ENCODE measurements at places on chromosomes 7 and 10.

DNA sequence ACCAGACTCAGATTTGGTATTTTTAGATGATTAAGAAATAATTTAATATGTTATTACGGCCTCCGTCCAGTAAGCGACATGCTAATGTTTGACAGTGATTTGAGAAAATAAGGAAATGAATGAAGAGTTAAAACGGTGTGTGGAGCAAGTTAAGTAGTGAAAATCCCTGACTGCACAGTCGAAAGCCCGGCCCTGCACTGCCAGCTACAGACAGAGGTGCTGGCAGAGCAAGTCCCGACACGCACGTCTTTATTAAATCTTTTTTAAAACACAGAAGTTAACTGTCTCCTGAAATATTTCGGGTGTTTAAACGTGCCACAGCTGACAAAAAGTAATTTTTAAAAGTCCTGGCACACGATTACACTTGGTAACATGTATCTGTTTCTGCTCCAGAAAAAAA lies 293.4 kb upstream of the RNF32 start:
- DNase-seq: no peak

DNA sequence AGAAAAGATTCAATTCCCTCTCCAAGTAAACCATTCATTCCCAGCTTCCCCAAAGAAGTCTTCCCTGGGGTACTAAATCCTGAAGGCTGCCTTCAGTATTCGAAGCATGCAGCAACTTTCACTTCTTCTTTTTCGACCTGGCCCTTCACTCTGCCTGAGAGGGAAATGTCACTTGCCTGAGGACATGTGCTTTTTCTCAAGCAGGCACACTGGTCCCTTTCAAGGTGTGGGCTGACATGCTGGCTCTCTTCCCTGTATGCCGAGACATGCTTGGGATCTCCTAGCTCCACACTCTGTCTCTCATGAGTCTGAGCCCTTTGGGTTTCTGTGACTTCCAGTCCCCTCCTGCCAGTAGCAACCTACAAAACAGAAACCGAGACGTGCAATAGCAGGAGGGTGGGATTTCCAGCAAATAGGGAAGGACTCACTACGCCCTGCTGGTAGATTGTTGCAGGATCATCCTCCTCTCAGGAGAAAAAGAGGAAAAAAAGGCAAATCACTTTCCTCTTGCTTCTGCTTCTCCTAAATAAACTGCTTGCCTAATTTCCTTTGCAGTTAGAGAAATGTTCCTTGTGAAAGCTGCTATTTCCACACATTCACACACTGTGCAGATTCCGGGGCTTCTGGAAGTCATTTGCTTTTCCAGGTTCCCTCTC lies 33.5 kb downstream of the FIGNL1 start:
- DNase-seq: no peak

- DNase-seq: no peak
Measured at GRCh38 chr7:24920451-24921361, 59.3 kb downstream of the OSBPL3 start.

- no peak for DNase-seq
Measured at GRCh38 chr10:86870679-86871078, 86.7 kb downstream of the MMRN2 start.

DNA sequence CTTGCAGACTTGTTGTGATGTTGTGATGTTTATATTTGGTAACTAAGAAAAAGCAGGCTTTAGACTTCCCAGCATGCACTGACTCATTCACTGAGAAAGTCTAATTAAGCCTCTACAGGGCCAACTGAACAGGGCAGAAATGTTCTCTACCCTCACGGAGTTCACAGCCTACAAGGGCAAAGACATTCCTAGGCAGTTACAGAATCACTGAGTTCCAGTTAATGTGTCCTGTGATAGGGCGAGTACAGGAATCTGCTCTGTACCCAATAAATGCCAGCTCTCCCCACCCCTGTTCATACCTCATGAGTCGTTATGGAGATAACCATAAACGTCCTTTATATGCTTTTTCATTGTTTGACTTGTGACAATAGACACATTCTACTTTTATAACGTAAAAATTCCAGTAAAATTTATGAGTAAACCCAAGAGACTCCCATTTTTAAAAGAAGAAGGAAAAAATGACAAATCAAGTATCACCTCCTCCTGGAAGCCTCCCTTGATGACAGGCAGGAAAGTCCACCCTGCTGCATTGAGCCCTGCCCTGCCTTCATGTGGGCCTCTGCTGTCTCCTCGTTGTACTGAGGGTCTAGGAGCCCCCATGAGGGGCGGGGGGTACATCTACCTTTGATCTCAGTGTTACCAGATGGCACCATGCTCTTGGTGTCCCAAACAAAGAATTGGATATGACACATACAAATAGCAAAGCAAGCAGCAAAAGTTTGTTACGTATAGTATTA lies 14.3 kb downstream of the MUC12 start:
- no peak for DNase-seq

DNA sequence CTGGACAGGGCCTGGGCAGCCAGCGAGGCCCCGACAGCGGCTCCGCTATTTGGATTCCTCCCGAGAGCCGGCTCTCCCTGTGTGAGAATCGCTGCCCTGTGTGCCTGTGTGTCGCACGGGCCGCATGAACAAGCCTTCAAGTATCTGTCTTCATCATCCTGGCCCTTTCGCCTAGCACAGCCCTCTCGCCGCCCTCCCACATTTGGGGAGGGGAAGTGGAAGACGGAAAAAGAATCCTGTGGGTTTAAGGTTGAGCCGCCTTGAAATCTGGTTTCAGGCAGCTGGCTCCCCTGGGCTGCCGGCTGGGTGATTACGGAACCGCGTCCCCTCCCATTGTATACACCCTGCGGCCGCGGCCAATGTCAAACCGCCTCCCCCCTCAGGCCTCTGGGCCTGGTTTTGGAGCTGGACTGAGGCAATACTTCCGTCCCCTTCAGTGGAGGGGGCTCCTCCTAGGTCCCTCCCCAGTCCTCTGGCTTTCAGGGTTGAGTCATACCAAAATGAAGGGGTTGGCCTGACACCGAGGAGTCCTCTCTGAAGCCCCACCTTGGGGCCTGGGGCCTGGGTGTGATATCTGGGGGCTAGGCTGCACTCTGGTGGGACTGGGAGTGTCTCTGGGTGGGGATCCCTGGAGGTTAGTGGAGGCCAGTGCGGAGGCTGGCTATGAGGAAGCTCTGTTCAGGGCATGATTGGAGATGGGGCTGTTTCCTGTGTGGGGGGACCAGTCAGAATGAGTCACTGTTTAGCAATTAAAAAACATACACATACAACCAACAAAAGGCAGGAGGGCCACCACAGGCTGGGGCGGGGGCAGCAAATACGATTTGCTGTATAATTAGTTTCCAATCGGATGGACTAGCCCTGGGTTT lies 1.7 kb downstream of the TRIM8 start:
- DNase-seq: peak; percentile 90

DNA sequence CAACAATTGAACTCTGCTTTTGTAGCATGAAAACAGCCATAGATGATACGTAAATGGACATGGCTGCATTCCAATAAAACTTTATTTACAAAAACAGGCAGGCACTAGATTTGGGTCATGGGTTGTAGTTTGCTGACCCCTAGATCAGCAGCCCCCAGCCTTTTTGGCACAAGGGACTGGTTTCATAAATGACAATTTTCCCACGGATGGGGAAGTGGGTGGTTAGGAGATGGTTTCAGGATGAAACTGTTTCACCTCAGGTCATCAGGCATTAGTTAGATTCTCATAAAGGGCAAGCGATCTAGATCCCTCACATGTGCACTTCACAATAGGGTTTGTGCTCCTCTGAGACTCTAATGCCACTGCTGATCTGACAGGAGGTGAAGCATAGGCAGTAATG lies 16.5 kb upstream of the ANK3 start:
- no peak for DNase-seq

DNA sequence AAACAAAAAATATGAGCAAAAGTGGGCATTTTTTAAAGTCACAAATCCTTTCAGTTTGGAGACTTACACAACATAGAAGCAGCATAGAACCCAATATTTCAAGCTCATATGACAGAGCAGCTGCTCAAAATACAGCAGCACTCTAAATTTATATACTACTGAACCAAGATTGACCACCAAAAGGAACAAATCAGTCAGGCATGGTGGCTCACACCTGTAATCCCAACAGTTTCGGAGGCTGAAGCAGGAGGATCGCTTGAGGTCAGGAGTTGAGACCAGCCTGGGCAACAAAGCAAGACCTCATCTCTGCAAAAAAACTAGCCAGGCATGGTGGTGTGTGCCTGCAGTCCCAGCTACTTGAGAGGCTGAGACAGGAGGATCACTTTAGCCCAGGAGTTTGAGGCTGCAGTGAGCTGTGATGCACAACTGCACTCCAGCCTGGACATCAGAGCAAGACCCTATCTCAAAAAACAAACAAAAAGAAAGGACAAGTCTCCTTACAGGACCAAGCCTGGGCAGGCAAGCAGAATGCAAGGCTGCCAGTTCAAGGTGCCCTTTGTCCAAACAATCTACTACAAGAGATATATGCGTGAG lies 40.0 kb downstream of the PARD3 start:
- DNase-seq: no peak

DNA sequence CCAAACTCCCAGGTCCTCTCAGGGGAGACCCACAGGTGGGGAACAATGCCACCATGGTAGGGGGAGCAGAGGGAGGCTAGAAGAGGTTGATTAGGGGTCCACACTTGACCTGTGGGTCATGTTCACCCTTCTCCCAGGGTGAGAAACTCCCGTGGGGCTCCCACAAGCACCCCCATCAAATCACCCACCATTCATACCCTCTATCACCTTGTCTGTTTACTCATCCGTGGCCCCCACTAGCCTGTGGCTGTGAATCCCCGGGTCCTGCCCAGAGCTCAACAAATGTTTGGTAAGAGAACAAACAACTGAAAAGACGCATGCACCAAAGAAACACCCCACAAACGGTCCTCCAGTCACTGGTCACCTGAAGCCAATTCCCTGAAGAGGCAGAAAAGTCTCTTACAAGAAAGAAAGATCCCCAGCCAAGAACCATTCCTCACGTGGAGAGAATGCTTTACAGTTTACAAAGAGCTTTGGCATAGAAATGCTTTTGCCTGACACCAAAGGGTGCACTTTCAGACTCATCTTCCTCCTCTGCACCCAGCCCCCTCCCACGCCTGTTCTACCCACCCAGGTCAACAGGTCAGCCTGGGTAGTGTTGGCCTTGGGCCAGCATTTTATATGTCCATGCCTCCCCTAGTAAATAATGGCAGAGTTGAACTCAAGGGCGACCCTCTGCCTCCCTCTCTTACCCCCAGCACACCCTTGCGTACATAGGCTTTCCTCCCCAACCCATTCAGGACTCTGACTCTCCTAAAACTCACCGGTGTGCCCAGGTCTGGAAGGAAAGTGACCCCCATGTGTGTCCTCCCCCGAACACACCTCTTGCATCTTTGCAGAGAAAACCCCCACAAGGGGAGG lies 1.9 kb downstream of the ZCCHC24 start:
- DNase-seq: no peak

DNA sequence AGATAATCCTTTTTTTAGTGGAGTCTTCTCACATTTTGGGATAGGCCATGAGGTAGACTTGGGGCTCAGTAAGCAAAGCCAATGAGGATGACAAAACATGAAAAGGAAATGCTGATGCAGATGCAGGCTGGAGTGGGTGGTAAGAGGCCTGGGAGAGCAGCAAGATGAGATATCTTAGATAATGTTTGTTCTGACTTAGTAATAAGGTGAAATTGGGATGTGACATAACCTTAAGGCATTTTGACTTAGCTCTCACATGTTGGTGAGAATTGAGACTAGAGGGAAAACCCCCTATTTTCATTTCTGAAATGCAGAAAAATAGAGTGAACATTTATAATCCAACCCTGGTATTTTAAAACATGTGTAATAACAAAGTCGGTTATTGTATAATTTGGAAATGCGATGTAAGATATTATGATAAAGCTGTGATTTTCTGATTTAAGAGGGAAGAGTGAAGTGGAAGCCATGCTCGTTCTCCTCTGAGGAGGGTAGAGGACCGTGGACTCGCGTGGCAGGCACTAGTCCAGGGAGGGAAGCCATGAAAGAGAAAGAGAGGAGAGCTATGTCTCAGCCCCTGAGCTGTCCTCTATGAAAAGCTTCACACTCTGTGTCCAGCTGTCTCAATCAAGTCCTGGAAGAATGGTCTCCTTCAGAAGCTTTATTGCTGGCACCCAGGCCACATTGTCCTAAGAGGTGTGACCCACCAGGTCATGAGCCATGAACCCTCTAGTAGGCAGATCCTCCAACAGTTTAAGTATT lies 57.3 kb downstream of the ST7 start:
- no peak for DNase-seq

DNA sequence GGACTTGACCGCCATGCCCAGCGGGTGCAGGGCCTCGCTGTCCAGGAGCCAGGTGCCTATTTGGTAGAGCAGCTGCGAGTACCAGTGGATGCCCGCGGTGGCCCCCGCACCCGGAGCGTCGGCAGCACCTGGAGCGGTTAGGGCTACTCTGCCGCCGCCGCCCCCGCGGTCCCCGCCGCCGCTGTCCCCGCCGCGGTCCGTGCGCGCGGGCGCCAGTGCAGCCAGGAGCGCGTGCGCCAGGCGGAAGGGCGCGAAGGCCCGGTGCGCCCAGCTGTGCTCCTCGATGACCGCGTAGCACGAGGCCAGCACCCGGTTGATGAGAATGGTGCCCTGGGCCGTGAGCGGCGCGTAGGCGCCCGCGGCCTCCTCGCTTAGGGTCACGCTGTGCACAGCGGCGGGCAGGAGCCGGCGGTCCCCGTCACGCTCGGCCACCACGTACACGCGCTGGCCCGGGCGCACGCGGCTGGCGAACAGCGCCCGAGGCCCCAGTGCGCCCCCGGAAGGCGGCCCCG lies 9.3 kb downstream of the SHH start:
- DNase-seq: no peak

GRCh38 chr10:33303988-33304387 lies 30.5 kb downstream of the NRP1 start:
- DNase-seq: peak; percentile 64

DNA sequence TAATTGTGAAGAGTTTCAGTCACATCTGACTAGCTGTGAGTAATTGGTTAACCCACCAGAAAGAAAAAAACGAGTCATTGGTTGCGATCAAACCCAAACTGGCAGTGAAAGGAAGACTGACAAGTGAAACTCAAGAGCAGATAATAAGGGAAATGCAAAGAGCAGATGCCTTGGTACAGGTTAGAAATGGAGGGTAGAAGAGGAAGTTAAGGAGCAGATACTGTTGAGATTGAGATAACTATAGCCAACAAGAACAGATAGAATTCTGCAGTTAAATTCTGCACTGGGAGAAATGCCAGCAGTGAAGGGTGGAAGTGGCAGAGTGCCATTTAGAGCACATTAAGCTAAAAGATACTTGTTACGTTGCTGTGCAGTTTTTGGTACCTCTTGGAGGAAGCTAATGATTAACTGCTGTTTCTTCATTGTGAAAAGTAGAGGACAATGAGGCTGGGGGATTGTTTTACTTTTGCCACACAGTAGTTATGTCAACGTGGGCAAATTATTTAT lies 65.8 kb downstream of the CDK13 start:
- DNase-seq: peak; percentile 13

- no peak for DNase-seq
Measured at GRCh38 chr10:69814251-69814650, 12.5 kb downstream of the COL13A1 start.

DNA sequence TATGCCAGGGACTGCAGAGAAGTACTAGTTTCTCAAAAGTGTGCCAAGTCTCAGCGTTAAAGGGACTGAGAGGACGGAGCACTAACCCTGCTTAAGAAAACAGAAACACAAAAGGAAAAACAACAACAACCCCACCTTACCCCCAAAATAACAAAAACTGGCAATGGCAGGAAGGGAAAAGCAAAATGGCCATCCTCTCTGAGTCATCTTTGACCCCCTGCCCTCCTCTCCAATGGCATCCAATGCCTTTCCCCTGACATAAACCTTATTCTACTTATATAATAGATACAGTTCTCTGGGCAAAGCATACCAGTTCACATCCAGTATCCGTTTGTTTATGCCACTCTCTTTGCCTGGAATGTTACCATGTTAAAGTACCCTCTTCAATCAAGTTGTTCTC lies 1.6 kb downstream of the POLR1F start:
- DNase-seq: no peak
